ENCODE measurements at places on chromosomes 3 and 15.

DNA sequence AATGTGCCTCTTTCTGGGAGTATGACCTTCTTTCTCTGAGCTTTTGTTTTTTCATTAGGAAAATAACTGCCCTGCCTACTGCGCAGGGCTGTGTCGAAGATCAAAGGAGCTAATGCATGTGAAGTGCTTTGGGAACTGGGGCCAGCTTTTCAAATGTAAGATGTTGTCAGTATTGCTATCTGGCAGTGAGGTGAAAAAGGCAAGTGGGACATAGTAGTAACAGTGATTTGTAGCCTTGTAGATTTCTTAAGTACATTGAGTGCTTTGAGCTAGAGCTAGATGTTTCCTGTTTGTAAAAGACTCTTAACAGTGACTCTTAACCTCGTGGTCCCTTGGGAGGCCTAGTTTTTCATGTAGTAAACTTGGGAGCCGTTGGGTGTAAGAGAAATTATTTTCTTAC lies 126.5 kb downstream of the ECT2 start:
- DNase-seq = peak; percentile 58

GRCh38 chr3:49745986-49746385 lies 22.2 kb upstream of the GMPPB start:
- peak; percentile 50 for DNase-seq

DNA sequence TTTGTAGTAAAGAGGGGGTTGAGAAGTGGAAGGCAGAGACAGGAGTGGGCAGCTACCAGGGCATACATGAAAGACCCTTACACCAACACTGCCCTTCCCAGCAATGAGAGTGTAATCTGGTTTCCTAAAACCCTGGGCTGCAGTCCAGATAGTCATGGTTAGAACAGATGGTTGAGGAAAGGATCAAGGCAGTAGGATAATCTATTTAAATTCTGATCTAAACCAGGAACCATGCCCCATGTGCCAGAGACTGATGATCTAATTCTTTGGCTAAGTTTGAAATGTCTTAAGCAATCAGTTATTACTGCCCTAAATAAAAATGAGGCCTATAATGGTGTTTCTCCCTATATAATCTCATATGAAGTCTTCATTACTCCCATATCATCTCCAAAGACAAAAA lies 59.6 kb downstream of the PRTG start:
- DNase-seq = peak; percentile 73

- DNase-seq = no peak
Measured at GRCh38 chr3:65946438-65946837, 92.3 kb downstream of the MAGI1 start.

DNA sequence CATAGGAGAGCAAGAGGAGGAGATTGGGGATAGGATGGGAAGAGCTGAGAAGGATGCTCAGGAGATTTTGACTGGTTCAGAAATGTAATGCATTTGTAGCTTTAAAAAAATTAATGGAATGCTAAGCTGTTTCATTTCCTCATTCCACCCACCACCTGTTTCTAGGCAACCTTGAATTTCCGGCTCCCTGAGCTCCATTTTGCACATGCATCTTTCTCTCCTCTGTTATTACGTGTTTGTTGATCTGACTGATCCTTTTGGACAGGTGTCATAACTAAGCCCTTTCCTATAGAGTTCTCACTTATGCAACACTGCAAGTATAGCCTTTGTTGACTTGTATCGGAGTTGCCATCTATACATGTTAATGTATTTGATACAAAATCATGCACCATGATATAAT lies 4.3 kb downstream of the TMPRSS7 start:
- no peak for DNase-seq

DNA sequence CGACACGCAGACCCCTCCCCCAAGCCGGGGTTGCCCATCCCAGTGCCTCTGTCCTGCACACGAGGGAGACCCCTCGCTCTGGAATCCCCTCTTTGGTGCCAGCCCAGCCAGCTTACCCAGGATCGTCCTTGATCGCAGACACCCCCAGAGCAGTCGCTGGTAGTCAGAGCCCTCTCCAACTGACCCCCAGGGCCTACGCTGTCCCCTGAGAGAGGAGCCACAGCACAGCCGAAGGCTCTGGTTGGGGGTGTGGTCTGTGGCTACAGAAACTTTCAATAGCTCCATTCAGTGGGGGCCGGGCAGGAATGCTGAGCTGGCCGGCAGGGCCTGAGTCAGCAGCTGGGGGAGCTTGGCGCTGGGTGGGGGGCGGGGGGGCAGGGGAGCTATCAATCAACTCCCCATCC lies at the start of gene LCTL:
Gene LCTL (minus strand): TSS at position 258 of the 404 bp plus-strand sequence. CDS start 633 bp downstream, outside the sequence.
- DNase-seq = peak; percentile 12

GRCh38 chr3:707041-707440 lies 385.8 kb upstream of the CNTN6 start:
- DNase-seq = no peak

DNA sequence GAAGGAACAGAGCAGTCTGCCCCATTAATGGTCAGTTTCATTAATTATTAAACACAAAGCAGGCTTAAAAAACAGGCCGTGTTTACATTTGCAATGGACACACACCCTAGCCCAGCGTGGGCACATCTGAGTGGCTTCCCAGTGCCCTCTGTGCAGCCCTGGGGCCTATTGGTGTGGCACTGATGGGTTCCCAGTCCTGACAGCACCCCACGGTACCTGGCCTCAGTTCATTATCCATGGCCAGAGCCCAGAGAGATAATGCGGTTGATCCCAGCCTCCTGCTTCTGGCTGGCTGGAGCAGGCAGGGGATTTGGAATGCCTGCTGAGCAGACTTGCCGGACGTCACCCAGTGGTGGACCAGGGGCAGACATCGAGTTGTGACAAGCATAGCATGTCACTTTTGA lies 110.5 kb upstream of the ABHD17C start:
- no peak for DNase-seq

GRCh38 chr3:99393961-99394360 lies 244.4 kb upstream of the COL8A1 start:
- DNase-seq = no peak

- no peak for DNase-seq
Measured at GRCh38 chr3:30986551-30986950, 92.1 kb upstream of the GADL1 start.

DNA sequence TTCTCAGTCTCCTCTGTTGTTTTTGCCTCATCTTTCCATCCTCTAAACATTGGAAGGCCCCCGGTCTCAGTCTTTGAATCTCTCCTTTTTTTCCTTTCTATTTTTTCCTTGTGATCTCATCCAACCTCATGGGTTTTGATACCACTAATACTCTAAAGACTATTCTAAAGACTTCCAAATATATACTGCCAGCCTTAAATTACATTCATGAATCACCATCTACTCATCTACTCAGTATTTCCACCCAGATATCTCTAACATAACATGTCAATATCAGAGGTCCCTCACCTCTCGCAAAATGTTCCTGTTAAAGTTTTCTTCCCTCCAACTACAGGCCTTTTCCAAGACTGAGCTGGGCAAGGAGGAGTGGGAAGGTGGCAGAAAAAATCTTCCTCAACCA lies 282.5 kb upstream of the TTC14 start:
- DNase-seq = no peak

GRCh38 chr15:62841891-62842559 lies 200.5 kb upstream of the TPM1 start:
- no peak for DNase-seq

- DNase-seq = no peak
Measured at GRCh38 chr3:120563356-120564022, 32.6 kb upstream of the NDUFB4 start.

- DNase-seq = peak; percentile 92
Measured at GRCh38 chr3:99505646-99506269, 132.6 kb upstream of the COL8A1 start.

DNA sequence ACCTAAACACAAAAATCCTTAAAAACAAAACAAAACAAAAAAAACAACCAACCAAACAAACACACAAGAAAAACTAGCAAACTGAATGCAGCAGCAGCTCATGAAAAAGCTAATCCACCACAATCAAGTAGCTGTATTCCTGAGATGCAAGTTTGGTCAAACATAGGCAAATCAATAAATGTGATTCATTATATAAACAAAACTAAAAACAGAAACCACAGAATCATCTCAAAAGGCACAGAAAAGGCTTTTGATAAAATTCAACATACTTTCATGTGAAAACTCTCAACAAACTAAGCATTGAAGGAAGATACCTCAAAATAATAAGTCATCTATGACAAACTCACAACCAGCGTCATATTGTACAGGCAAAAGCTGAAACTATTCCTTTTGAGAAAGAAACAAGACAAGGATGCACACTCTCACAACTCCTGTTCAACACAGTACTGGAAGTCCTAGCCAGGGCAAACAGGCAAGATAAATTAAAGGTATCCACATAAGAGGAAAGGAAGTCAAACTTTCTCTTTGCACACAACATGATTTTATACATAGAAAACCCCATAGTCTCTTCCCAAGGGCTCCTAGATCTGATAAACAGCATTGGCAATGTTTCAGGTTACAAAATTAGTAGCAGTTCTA lies 495.1 kb upstream of the SGO1 start:
- no peak for DNase-seq

DNA sequence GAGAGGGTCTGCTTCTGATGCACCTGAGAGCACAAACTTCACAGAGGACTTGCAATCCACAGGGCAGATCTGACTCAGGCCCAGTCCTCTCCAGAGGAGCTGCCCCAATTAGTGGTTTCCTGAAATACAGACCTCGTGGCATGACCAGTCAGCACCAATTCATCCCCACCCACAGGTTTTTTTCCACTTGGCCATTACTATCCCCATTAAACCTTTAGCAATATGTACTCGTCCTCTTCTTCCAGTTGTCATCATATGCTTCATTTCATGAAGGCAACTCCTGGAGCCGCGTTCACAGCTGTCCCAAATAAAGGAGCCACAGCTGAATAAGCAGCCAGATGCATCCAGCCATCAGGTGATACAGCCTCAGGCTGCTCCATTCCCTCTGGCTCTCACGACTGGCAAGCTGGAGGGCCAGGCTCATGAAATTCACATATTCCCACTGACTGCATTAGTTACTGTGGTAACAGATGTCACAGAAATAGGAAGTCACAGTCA lies 163.1 kb downstream of the FMN1 start:
- peak; percentile 36 for DNase-seq

- DNase-seq = no peak
Measured at GRCh38 chr15:67051088-67052045, 14.0 kb upstream of the SMAD3 start.

DNA sequence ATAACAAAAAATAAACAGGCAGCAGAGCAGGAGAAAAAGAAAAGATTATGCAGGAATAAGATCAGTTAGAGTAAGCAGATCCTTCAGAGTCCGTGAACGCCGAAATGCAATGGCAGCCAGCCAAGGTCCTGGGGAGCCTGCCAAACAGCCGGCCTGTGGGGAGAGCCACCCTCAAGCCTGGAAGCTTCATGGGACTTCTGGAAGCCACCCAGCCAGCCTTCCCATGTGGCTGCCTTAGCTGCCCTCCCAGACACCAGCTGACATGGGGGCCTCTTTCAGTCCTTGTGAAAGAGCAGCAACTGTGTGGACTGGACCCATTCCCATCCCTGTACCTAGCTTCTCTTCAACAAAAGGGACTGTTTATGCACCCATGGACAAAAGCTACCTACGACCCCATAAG lies 64.9 kb upstream of the RAD18 start:
- peak; percentile 79 for DNase-seq

Measured in fibroblast of villous mesenchyme (primary cell).